ENCODE measurements at places on chromosomes 7 and 10.
A peak's percentile ranks its signal among the peaks of the same experiment; 100 is the strongest.

DNA sequence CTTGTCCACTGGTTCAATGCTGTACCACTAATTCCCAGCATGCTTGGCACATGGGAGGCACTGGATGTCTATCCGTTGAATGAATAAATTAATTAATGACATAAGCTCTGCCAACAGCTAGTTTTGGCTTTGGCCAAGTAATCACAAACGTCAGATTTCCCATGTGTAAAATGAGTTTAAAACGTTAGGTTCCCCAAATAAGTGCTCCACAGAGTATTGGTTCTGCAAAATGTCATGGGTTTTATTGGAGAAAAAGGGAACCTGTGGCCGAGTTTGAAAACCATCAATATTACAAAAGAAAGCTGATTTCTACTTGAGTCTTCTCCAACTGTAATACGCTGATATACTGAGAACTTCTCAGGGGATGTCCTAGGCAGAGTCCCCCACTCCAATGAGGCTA lies 23.2 kb downstream of the ELMO1 start:
- no peak for DNase-seq

- no peak for DNase-seq
Observed at GRCh38 chr7:39429421-39429820, 136.8 kb upstream of the YAE1 start.

GRCh38 chr10:18719811-18720210 lies 60.6 kb downstream of the ARL5B start:
- DNase-seq = no peak

DNA sequence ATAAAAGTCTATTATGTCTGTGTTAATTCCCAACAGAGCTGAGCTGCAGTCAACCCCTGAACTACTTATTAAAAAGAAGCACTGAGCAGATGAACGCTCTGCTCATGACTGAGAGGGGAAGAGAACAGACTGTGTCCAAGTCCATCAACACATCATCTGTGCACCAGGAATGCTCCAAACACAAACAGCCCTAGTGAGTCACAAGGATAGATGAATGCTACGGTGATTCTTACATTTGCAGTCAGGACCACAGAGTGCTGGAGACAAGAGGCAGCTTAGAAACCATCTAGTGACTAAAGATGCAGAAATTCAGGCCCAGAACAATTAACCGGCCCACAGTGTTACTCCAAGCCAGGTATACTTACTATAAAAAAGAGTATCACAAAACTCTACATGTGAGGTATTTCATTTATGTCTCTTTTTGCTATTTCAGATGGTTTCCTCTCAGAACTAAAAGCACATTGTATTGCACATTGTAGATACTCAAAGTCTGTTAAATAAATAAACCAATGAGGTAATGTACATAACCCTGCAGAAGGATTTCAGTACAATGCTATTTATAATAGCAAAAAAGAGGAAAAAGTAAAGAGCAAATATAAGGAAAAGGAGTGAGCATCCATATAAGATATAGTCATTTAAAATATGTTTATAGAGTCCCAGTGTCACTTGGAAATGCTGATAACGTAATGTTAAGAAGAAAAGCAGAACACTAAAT lies 159.2 kb downstream of the KCNMA1 start:
- no peak for DNase-seq

DNA sequence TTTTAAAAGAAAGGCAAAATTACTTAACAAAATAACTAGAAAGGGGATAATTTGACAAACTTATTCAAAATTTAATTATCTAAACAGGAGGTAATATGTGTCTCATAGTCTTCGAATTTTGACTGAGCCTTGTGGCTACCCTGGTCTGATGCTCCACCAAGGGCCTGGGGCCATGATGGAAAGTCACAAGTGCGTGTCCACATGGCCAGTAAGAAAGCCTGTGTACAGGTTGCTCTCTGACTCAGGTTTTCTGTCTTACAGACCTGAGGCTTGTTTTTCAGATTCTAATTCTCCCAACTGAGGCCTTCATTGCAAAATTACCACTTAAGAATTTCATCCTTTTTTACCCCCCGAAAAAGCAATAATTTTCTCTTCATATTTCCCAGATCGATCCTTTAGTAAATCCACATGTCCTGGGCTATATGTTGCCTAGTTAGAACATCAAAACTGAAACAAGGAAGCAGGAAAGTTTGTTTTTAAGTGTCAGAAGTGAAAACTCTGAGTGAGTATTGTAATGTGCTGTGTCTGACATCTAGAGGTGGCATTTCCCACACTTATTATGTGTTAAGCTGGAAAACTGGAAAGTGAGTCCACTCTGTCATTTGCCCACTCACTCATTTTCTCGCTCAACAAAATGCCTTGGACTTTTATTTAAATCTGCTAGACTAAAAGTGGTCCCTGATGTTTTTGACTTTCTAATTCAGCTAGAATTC lies 10.0 kb downstream of the CYP3A43 start:
- no peak for DNase-seq

GRCh38 chr10:13816195-13816925 lies 229.6 kb downstream of the PRPF18 start:
- DNase-seq = peak; percentile 47

- no peak for DNase-seq
Observed at GRCh38 chr10:17056781-17057428, 72.7 kb downstream of the CUBN start.

DNA sequence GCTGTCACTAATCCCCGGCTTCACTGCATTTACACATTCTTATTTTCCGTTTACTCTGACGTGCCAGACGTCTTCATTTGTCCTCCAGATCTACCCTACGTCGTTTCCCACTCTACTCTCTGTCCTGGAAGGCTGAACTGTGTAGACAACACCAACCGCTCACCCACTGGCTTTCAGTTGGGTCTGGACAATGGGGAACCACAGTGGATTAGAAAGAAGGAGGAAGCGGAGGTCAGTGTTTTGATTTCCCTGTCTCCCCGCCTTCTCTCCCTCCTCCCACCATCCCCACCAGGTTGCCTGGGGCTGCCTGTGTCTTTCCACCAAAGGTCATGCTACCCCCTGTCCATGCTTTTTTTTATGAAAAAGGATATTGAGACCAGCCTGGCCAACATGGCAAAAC lies 14.0 kb upstream of the CTBP2 start:
- no peak for DNase-seq

Measured in NCI-H1417 treated with DMSO at 0.1 percent for 48 hours (cell line).